ENCODE measurements at places on chromosomes 4 and X. TPM values are rescaled to one million over a fixed set of nuclear protein-coding genes. Genes with fewer than 3 reads are reported as not detected.

NIPAL1 gene
- 0.47 TPM for total RNA-seq

TCEAL2 gene
- total RNA-seq: 0.09 TPM

CD38 gene
- total RNA-seq: 47.6 TPM

UGT2A1 gene
- 0.09 TPM for total RNA-seq

NHS gene
- total RNA-seq: 1.7 TPM

NHSL2 gene
- 0.80 TPM for total RNA-seq

All from thymus (tissue), 14 donors.